CD4-positive, alpha-beta T cell treated with Interleukin-21 for 1 hour (primary cell): ENCODE measurements at places on chromosomes 3 and 15.

DNA sequence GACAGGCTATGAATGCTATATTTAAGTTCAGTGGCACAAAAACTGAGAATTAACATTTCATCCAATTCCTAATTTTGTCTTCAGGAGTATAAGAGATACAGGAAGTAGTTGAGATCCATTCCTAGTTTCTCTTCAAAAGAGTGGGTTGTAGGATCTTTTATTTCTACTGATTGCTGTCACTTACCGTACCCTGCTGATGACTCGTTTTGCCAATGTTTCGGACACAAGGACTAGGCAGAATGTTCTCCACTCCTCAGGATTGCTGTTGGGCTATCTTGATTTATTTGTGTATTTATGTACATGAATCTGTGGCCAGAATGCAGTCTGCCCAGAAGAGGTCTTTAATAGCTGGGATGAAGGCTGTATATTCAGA, 11.9 kb downstream of the ARL8B start:
- DNase-seq = no peak

- DNase-seq = no peak
Observed at GRCh38 chr15:89321521-89322410, 12.9 kb downstream of the POLG start.

DNA sequence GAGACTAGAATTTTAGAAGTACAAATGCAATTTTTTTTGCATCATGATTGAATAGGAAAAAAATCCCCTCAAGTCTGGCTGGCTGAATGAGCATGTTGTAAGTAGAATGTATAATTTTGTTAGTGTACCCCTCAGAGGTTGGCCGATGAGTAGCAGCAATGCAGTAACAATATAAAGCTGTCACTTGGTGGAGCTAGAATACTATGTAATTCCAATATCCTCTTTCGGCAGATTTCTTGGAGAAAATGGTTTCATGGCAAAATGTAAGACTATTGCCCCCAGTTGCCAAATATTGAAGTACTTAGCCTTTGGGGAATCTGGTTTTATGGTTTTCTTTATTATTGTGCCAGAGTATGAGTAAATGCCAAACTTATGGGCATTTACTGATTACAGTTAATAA, 39.8 kb upstream of the SGO1 start:
- no peak for DNase-seq

DNA sequence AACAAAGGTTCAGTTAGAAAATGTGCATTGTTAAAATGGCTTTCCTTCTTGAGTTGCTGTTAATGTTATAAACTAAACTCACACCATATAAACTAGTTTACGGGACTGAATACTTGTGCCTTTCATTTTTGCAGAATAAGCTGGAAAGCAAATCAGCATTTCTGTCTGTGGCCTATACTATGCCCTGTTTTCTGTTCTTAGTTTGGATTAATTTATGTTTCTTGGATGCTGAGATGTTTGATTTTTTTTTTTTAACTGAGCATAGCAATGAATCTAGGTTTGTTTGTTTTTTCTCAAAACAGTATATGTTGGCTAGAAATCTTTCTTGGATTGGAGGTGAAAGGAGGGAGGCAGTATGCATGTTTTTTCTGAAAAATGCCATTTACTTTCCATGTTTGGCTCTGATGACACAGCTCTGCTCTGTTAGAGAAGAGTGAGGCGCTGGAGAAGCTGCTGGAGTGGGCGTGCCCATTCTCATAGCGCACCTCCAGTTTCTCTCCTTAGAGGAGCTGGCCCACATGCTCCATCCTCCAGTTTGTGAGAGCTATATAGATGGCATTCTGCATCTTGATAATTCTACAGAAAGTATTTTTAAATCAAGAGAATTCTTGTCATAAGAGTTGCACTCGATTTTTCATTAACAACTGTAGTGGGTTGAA, 423.6 kb upstream of the TPM1 start:
- DNase-seq = no peak

- DNase-seq = no peak
Observed at GRCh38 chr3:57006179-57006657, 54.2 kb upstream of the SPATA12 start.

DNA sequence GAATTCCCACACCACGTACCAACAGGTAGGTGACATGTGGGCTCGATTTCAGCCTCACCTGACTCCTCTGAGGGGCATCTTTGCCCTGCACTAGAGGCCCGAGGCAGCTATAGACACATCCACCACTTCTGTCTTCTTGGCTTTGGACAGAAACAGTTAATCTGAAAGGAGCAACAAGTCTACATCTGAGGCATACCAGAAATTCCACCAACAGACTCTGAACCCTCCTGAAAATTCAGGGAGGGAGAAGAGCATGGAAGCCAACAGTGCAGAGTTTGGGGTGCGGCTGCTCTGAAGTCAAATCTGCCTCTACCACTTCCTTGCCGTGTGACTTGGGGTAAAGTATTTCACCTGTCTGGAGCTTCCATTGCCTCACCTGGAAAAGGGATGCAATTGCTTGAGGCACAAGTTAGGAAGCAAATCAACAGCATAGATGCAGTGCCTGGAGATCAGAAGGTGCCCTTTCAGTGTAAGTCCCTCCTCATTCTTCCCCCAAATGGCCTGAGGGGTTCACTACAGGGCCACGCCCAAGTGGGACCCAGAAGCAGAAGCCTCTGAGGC, 119.8 kb downstream of the SHQ1 start:
- no peak for DNase-seq

GRCh38 chr15:60421544-60421943, 23.8 kb upstream of the ANXA2 start:
- no peak for DNase-seq
